ENCODE measurements at places on chromosomes 12 and 14. TPM values are rescaled to one million over a fixed set of nuclear protein-coding genes. Genes with fewer than 3 reads are reported as not detected.

GRCh38 chr14:90703841-90704737, 112.1 kb downstream of the TTC7B start:
- H3K4me3 ChIP-seq, result no peak overlapping the region
- H3K36me3 ChIP-seq, result no peaks in the 10 kb centered on the region
- no peak overlapping the region for H3K27ac ChIP-seq
- peaks cover 6% of the 10 kb centered on the region for H3K27me3 ChIP-seq

DNA sequence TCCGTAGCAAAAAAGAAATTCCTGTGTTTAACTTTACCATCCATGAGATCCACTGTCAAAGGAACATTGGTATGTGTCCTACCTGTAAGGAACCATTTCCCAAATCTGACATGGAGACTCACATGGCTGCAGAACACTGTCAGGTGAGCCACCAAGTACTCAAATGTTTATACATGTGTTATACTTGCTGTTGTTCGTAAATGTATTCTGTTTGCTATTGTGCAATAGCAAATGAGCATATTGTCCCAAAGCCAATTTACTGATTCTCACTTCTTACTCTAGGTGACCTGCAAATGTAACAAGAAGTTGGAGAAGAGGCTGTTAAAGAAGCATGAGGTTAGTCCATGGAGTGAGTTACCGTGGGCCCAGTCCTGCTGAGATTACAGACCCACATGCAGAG, 9.4 kb downstream of the TRAFD1 start:
- H3K27ac ChIP-seq, result no peak overlapping the region
- no peak overlapping the region for H3K4me3 ChIP-seq

DNA sequence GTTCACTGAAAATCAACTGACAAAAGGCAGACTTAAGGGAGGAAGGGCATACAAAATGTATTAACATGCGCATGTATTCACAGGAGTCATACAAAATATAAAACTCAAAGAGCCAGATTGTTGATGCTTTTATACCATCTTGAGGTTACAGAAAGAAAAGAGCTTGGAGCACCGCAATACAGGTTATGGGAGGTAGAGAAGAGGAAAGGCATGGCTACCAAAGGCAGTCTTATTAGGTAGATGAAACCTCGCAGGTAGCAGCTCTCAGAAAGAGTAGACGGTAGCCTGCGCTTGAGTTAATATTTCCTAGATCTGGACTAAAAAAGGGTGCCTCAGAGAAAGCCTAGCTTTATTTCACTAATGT, 69.0 kb upstream of the DHRS4 start:
- H3K4me3 ChIP-seq, result no peak overlapping the region
- H3K4me1 ChIP-seq, result no peaks in the 10 kb centered on the region
- peaks cover 17% of the 10 kb centered on the region for H3K27me3 ChIP-seq
- no peak for DNase-seq

DNA sequence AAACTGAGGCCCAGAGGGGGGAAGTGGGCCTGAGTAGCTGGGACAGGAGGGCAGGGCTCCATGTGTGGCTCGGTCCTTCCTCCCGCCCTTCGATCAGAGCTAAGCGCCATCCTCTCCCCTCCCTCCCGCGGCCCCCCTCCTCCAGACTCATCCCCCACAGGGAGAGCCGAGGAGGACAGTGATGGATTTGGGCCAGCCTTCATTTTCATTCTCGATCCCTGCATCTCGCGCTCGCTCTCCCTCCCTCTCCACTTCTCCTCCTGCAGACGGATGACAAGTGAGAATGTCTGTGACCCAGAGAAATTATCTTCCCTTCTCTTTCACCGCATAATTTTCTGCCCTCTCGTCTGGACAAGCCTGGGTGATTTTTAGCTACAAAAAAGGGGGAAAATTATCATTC, 183.3 kb downstream of the RBM19 start:
- DNase-seq, result no peak
- H3K27me3 ChIP-seq, result peaks cover 5% of the 10 kb centered on the region
- no peaks in the 10 kb centered on the region for H3K36me3 ChIP-seq
- H3K4me3 ChIP-seq, result no peak overlapping the region

DNA sequence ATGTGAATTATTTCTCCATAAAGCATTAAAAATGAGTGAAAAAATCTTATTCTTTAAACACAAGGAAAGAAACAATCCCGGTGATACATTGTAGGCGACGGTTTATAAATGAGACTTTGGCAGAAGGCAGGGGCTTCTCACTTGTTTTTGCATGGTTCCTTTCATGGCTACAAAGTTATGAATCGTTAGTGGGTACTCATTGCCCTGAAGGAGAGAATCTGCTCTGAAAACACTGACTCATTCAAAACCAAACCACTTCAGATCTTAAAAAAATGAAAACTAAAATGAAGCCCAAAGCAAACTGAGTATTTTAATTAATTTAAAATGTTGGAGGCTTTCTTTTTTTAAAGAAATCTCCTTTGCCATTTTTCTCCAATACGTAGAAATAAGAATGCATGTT, 41.4 kb upstream of the AMIGO2 start:
- H3K27me3 ChIP-seq, result no peaks in the 10 kb centered on the region
- H3K4me3 ChIP-seq, result no peak overlapping the region
- H3K4me1 ChIP-seq, result peaks cover 11% of the 10 kb centered on the region
- no peak for DNase-seq

DNA sequence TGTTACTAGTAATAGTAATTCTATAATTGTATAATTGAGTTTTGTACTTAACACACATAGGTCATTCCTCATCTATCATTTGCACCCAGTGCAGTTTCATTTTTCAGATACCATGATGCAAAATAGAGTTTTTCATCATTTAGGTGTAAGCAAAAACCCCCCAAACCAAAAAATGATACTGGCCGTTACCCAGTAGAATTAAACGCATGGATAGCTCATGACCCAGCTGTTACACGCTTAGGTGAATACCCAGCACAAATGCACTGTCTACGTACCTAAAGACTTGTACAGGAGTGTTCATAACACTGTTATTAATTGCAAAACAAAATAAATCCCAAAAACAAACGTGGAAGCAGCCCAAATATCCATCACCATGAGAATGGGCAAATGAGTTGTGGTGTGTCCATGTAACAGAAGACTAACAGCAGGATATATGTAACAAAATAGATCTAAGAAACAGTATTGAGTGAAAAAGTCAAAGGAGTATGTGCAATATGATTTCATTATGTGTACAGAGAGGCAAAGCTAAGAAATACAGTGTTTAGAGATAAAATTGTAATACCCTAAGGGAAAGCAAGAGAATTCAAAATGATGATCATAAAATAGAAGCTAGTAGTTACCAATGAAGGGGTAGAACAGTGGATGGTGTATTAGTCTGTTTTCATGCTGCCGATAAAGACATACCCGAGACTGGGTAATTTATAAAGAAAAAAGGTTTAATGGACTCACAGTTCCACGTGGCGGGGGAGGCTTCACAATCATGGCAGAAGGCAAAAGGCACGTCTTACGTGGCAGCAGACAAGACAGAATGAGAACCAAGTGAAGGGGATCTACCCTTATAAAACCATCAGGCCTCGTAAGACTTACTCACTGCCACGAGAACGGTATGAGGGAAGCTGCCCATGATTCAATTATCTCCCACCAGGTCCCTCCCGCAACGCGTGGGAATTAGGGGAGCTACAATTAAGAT, 49.8 kb downstream of the EID3 start:
- DNase-seq, result no peak
- peaks cover 2% of the 10 kb centered on the region for H3K4me1 ChIP-seq
- H3K27me3 ChIP-seq, result no peaks in the 10 kb centered on the region
- H3K4me3 ChIP-seq, result no peak overlapping the region

- H3K36me3 ChIP-seq, result no peaks in the 10 kb centered on the region
- no peak overlapping the region for H3K27ac ChIP-seq
- DNase-seq, result no peak
Observed at GRCh38 chr14:54299410-54300363, 97.1 kb upstream of the CDKN3 start.

DNA sequence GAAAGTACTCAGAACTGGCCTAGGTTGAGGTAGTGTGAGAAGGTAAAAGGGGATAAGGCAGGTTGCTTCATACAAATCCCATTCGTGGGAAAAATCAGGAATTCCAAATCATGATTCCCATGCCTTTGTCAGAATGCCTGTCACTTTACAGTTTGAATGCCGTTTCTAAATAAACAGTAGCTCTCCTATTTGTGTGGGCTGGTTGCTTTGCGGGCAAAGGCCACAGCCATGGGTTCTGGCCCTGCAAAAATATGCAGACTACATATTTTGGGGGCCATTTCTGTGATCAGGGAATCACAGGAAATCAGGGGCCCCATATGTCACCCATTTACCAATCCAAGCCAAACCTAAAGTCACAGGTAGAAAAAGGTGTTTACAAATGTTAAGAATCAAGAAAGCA, 161.3 kb upstream of the BMP4 start:
- DNase-seq, result no peak
- H3K27ac ChIP-seq, result no peak overlapping the region
- H3K4me1 ChIP-seq, result no peaks in the 10 kb centered on the region
- H3K36me3 ChIP-seq, result no peaks in the 10 kb centered on the region

The CCDC184 gene
- total RNA-seq, result 1.4 TPM

The IPO4 gene
- 60.1 TPM for total RNA-seq

The SRGAP1 gene
- not detected for total RNA-seq

DNA sequence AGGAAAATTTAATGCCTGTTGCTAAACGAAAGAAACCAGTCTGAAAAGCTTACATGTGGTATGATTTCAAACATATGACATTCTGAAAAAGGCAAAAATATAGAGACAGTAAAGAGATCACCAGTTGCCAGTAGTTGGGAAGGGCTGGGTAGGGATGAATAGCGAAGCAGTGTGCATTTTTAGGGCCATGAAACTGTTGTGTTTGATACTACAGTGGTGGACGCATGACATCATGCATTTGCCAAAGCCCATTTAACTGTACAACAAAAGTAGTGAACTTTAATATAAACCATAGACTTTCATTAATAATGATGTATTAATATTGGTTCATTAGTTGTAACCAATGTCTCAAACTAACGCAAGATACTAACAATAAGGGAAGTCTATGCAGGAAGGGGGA, 14.7 kb upstream of the EPYC start:
- DNase-seq, result no peak
- no peak overlapping the region for H3K27ac ChIP-seq
- peaks cover 8% of the 10 kb centered on the region for H3K4me1 ChIP-seq
- H3K4me3 ChIP-seq, result no peak overlapping the region
- peaks cover 8% of the 10 kb centered on the region for H3K27me3 ChIP-seq

The WIF1 gene
- not detected for total RNA-seq

GRCh38 chr12:129071362-129071761, 218.1 kb downstream of the GLT1D1 start:
- no peaks in the 10 kb centered on the region for H3K27me3 ChIP-seq
- DNase-seq, result no peak

DNA sequence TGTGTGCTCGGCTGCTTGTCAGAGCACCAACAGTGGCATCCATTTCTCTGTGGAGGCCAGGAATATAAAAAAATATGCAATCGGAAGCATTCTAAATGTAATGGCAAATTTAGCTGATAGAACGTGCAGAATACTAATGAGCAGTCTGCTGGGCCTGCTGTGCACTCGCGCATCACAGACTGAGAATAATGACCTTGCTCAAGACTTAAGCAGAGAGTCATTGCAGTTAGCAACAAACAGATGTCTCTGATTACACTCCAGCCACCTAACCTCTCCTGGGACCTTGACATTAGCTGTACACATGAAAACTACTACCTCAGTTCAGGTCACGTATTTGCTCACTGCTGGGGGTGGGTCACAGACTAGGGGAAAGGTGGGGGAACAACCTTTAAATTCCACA, 269.2 kb upstream of the DAAM1 start:
- no peak for DNase-seq
- H3K4me1 ChIP-seq, result no peaks in the 10 kb centered on the region
- H3K4me3 ChIP-seq, result no peak overlapping the region
- H3K27me3 ChIP-seq, result peaks cover 5% of the 10 kb centered on the region

DNA sequence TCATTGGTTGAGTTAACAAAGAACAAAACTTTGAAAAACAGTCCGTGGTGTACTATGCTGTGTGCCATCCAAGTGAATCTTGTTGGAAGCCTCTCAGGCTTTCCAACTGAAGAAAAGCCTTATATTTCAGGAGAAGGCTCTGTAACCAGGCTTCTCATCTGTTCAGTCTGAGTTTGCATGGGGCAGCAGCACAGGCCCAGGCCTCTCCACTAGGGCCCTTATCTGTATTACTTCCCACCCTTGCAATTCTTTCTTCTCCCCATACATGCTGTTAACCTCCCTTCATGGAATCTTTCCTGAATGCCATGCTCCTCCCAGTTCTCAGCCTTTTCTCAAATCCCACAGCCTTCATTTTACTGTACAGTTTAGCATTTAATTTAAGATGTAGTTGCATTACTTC, 28.3 kb downstream of the FRMD6 start:
- no peak overlapping the region for H3K27ac ChIP-seq
- H3K27me3 ChIP-seq, result peaks cover 3% of the 10 kb centered on the region
- DNase-seq, result no peak
- no peaks in the 10 kb centered on the region for H3K36me3 ChIP-seq
- peaks cover 2% of the 10 kb centered on the region for H3K4me1 ChIP-seq

The NAV3 gene
- total RNA-seq, result not detected

DNA sequence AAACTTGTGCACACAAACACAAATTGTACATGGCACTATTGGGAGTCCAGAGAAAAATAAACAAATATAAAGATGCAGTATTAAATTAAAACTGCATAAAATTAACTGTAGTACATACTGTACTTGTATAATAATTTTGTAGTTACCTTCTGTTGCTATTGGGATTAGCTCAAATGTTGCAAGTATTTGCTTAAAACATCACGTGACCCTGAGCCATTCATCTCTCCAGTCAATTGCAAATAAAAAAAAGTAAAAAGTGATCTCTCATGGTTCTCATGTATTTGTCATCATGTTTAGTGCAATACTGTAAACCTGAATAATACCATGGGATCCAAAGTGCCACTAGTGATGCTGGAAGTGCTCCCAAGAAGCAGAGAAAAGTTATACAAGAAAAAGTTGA, 88.1 kb upstream of the NAV3 start:
- no peak for DNase-seq
- no peak overlapping the region for H3K27ac ChIP-seq
- H3K36me3 ChIP-seq, result no peaks in the 10 kb centered on the region
- H3K4me3 ChIP-seq, result no peak overlapping the region
- no peaks in the 10 kb centered on the region for H3K4me1 ChIP-seq
- H3K27me3 ChIP-seq, result no peaks in the 10 kb centered on the region

DNA sequence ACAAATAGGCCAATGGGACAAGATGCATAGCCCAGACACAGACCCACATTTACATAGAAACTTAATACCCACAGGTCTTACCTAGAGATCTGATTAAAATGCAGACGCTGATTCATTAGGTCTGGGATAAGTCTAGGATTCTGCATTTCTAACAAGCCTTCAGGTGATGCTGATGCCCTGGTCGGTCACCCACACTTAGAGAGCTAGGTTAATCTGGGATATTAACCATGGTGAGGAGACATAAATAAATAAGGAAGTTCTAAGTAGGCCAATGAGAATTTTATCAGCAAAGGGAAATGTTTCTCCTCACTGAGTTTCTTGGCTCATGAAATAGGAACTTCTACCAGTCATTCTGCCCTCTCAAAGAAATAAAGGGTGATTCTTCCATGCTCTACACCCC, 120.1 kb downstream of the BMP4 start:
- no peak overlapping the region for H3K4me3 ChIP-seq
- H3K27me3 ChIP-seq, result no peaks in the 10 kb centered on the region
- H3K4me1 ChIP-seq, result no peaks in the 10 kb centered on the region
- H3K27ac ChIP-seq, result no peak overlapping the region
- H3K36me3 ChIP-seq, result no peaks in the 10 kb centered on the region

The SLC35F4 gene
- total RNA-seq, result not detected

The ZBTB42 gene
- 5.3 TPM for total RNA-seq

The P2RX7 gene
- total RNA-seq, result 9.7 TPM

All from activated CD8-positive, alpha-beta T cell treated with anti-CD3 and anti-CD28 coated beads, Interleukin-2, amount 10 ng/mL, durations not matched to agents 7 days and 5 days (primary cell).